ENCODE measurements at places on chromosomes 6 and 20. TPM values are rescaled to one million over a fixed set of nuclear protein-coding genes. Genes with fewer than 3 reads are reported as not detected.

- DNase-seq, result peak; percentile 64
- H3K27me3 ChIP-seq, result peaks cover 20% of the 10 kb centered on the region
- no peaks in the 10 kb centered on the region for H3K36me3 ChIP-seq
- H3K4me3 ChIP-seq, result no peak overlapping the region
- H3K27ac ChIP-seq, result no peak overlapping the region
- H3K4me1 ChIP-seq, result no peaks in the 10 kb centered on the region
Observed at GRCh38 chr6:104017410-104018381, 842.0 kb downstream of the HACE1 start.

The FAM217A gene
- not detected for total RNA-seq

The PSORS1C2 gene
- not detected for total RNA-seq

The SPATS1 gene
- total RNA-seq, result not detected

The APOBEC2 gene
- total RNA-seq, result not detected

DNA sequence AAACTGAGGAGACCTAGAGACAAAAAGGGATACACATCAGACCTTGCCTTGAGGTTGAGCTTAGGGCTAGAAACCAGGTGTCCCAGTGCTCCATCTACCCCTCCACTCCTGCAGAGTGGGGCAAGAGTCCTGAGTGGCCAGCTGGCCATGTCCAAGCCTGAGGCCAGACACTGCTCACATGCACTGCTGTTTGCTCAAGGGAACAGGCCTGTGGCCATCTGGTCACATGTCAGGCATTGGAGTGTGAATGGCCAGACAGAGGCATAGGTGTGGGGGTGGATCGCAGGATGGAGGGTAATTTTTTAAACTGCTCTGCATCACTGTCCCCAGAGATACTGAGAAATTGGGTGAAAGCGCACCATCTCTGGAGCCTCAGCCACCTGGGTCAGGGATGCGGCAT lies 30.5 kb downstream of the MAFB start:
- H3K27ac ChIP-seq, result no peak overlapping the region
- H3K27me3 ChIP-seq, result peaks cover 18% of the 10 kb centered on the region
- H3K4me1 ChIP-seq, result peaks cover 13% of the 10 kb centered on the region
- H3K4me3 ChIP-seq, result no peak overlapping the region
- DNase-seq, result no peak
- H3K36me3 ChIP-seq, result no peaks in the 10 kb centered on the region

DNA sequence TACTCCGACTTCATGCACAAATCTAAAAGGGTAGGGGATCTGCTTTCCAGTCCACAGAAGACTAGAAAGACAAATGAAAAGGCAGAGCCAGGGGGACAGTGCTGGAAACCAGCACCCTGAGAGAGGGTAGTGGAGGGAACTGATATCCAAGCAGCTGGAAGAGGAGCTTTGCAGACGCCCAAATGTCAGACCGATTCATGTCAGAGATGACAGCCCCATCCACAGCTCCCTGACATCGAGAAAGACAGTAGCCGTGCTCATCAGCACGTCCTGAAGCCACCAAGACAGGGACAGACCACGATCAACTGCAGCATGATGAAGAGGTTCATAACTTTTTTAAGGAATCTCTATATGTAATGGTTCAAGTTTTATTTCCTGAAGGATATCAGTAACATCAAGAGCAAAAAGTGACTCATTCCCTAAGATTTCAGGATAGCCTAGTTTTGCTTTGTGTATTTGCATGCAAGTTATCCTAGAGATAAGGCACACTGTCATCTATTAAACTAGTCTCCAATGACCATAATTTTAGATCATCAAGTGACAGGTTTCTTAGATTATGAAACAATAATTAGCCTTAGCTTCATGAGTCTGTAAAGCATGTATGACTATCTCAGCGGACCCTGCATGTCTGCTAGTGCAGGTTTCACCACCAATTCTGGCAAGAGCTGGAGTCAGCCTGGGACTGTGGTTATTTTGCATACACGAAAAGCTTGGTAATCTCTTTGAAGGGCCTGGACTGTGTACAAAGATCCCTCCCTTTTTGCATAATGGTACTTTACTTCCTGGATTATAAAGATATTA lies 43.0 kb downstream of the PRDM1 start:
- H3K4me3 ChIP-seq, result no peak overlapping the region
- DNase-seq, result no peak
- H3K27me3 ChIP-seq, result peaks cover 2% of the 10 kb centered on the region
- no peaks in the 10 kb centered on the region for H3K36me3 ChIP-seq

DNA sequence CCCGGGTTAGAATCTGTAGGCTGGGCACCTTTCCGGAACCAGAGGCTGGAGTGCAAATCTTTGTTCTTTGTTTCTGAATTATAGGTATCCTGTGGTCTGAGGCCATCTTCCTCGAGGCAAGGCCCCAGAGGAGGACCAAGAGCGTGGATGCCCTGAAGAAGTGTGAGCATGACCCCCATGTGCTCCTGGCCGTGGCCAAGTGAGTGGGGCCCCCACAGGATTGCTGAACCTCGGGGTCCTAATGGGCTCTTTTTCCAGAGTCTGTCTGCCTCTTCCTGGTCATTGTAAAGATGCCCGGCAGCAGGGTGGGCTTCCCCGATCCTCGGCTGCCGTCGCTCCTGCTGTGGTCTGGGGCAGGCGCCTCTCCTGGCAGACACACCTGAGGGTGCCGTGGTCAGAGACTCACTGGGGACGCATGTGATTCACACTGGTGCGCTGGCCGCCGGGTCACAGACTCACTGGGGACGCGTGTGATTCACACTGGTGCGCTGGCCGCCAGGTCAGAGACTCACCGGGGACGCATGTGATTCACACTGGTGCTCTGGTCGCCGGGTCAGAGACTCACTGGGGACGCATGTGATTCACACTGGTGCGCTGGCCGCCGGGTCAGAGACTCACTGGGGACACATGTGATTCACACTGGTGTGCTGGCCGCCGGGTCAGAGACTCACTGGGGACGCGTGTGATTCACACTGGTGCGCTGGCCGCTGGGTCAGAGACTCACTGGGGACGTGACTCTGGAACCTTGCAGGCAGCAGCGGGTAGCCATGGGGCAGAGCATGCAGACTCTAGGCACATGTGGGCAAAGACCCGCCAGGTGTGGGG lies 6.5 kb upstream of the C20orf204 start:
- H3K27me3 ChIP-seq, result no peaks in the 10 kb centered on the region
- peaks cover 45% of the 10 kb centered on the region for H3K36me3 ChIP-seq
- H3K27ac ChIP-seq, result no peak overlapping the region
- H3K4me3 ChIP-seq, result no peak overlapping the region

- no peaks in the 10 kb centered on the region for H3K36me3 ChIP-seq
- H3K27me3 ChIP-seq, result peaks cover 9% of the 10 kb centered on the region
- no peak overlapping the region for H3K4me3 ChIP-seq
- H3K4me1 ChIP-seq, result peaks cover 10% of the 10 kb centered on the region
- H3K27ac ChIP-seq, result no peak overlapping the region
- DNase-seq, result peak; percentile 56
Observed at GRCh38 chr20:62766716-62767115, 29.6 kb upstream of the MRGBP start.

DNA sequence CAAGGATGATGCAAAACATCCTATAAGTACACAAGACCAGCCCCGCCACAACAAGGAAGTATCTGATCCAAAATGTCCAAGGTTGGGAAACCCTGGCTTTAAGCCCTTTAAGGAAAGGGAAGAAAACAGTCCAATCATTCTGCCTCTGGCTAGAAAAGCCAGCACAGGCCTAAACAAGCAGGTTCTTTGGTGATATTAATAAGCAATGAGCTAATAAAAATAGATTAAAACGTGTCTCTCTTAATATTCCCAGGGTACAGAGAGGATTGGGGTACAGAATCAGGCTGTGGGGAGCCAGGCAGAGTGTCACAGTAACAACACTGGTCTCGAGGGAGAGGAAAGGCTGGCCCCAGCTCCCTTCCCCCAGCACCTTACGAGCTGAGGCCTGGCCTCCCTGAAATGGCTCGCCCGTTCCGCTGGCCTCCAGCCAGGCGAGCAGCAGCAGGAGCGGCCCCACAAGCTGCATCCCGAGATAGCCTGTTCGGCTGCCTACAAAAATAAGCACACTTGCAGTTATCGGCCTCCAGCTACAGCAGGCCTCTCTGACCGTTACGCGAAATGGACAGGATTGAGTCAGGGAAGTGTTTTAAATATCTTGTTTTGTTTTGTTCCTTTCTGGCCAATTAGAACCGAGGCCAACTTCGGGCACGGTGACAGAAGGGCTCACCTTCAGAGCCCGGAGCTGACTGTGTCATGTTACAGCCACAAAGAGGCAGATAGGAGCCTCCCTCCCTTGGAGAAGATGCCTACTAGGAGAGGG lies 4.0 kb upstream of the ZMYND8 start:
- peaks cover 8% of the 10 kb centered on the region for H3K4me1 ChIP-seq
- H3K27me3 ChIP-seq, result no peaks in the 10 kb centered on the region
- no peak for DNase-seq

- H3K4me3 ChIP-seq, result no peak overlapping the region
- H3K4me1 ChIP-seq, result peaks cover 22% of the 10 kb centered on the region
Observed at GRCh38 chr6:131065824-131066171, 2.8 kb upstream of the EPB41L2 start.

DNA sequence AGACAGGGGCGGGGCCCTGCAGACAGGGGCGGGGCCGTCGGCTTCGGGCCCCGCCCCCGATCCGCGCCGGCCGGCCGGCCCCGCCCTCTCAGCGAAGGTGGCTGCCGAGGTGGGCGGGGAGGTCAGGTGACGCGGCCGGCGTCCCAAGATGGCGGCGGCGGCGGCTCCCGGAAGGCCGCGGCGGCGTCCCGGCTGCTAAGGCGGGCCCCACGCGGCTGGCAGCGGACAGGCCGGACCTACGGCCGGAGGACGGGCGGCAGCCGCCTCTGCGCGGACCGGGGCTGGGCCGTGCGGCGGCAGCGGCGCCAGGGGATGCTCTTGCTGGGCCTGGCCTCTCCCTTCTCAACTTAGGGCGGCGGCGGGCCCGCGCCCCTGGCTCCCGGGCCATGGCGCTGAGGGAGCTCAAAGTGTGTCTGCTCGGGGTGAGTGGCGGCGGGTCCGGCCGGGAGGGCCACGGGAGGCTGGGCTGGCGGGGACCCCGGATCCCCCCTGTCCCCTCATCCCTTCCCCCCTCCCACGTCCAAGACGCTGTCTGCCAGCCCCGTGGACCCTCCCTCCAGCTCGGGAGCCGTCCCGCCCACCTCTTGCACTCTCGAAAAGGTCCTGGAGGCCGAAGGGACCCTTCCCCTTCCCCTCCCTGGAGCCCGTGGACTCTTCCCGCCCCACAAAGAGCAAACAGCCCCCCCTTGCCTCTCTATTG lies at the start of gene RAB22A:
TSS of gene RAB22A (plus strand) at position 125 of the 700 bp plus-strand sequence. CDS start at position 387, 262 bp downstream.
- H3K27ac ChIP-seq, result peak within 1 kb of the TSS; percentile 94
- H3K27me3 ChIP-seq, result no peaks in the 10 kb centered on the region
- H3K4me3 ChIP-seq, result peak within 1 kb of the TSS; percentile 91
- peaks cover 17% of the 10 kb centered on the region for H3K36me3 ChIP-seq
- peaks cover 33% of the 10 kb centered on the region for H3K4me1 ChIP-seq
- no peak for DNase-seq

DNA sequence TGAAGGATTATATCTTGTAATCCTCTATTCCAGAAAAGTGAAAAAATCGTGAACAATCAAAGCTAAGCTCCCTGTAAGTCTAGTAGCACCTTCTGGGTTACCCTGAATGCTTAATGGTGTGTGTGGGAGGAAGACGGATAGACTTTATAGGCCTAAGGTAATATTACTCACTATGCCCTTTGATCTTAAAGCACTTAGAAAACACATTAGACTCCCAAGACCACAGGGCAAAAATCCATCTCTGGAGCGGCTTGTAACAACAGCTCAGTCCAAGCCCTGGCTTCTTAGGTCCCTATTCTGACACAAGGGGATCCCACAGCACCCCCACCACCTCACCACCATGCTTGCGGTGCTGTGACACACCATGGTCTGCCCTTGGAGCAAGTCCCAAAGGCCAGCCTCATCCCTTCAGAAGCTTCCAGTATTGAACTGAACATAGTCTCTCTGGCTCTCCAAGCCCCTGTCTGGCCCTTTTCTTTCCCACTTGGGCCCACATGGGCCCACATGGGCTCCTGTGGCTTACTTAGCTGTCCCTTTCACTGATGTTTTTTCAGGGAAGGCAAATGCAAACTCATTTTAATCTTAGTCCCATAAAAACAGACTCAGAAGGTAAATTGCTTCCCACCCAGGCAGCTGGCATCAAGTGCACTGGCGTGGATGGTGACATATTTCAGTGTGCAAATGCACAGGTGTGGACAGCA lies 28.3 kb downstream of the C6orf132 start:
- peaks cover 2% of the 10 kb centered on the region for H3K27me3 ChIP-seq
- peaks cover 5% of the 10 kb centered on the region for H3K36me3 ChIP-seq
- no peak overlapping the region for H3K4me3 ChIP-seq
- no peak for DNase-seq

The RNF217 gene
- 54.6 TPM for total RNA-seq

The COL12A1 gene
- total RNA-seq, result 2,753 TPM
